ENCODE measurements at places on chromosomes 12 and 14.
A peak's percentile ranks its signal among the peaks of the same experiment; 100 is the strongest.

DNA sequence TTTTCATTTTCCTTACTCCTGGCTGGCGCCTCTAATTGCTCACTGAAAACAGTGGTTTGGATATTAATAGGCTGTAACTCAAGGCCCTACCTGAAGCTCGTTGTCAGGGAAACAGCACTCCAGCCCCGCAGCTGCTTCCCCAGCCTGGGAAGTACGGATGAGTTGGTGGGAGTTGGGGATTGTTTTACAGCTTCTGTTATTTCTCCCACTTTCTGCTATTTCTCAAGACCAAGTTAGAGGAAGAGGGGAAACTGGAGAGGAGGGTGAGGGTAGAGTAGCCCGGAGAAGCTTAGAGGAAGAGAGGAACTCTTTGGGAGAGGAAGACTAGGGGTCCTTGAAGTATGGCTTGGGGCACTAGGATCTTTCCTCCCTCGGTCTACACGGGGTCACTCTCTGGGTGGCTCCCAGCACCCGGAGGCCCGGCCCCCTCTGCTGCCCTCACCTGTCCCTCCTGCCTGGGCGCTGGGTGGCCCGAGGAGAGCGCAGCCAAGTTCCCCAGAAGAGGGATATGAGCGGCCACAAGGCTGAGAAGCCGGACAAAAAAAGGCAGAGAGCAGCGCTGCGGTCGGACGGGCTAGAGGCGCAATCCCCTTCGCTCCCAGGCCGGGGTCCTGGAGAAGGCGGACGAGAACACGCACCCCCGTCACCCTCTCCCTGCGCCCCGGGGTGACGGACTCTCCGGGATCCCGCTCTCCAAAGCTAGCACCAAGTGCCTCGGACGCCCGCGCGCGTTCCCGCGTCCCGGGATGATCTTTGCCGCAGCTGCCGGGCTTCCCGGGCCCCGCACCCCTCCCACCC is 671 bp downstream of the SPTB start:
- DNase-seq = no peak

DNA sequence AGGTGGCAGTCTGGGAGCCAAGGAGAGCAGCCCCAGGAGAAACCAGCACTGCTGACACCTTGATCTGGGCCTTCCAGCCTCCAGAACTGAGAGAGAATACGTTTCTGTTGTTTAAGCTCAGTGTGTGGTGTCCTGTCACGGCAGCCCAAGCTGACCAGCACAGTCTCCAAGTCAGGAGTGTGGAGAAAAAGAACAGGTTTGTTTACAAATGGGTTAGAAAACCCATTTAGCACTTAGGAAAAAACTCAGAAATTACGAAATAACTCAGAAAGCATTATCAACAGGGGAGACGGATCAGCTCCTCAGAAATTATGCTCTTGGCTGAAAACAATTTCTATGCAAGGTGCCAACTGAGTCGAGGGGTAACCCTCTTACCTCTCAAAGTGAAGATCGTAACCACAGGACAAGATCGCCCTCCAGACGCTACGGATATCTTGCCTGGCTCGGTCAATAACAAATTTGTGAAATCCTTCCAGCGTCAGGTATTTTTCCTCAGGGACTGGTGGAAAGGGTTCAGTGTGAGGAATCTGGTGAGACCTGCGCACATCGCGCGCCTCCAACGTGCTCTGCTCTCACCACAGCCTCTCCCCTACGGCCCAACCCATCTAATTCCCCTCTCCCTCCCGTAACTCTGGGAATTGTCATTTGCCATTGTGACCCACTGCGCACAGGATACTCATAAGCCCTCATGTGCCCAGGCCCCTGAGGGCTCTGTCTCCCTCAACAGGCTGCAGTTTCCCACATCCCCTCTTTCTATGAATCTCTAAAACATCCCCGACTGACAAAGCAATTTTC is 50.2 kb downstream of the TRAFD1 start:
- DNase-seq = no peak

DNA sequence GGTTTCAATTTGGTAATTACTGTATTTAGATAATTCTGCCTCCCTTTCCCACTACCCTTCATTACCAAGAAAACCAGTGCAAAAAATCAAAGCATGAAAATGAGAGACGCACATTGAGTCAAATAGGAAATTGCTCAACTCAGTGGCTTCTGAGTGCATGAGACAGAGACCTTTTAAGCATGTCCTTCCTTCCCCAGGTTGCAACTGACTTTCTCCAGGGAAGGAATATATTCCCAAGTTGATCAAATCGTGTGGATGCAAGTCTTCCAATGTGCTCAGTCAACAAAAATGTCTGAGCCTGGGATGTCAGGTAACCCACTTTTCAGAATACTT is 12.9 kb downstream of the BMP4 start:
- no peak for DNase-seq

DNA sequence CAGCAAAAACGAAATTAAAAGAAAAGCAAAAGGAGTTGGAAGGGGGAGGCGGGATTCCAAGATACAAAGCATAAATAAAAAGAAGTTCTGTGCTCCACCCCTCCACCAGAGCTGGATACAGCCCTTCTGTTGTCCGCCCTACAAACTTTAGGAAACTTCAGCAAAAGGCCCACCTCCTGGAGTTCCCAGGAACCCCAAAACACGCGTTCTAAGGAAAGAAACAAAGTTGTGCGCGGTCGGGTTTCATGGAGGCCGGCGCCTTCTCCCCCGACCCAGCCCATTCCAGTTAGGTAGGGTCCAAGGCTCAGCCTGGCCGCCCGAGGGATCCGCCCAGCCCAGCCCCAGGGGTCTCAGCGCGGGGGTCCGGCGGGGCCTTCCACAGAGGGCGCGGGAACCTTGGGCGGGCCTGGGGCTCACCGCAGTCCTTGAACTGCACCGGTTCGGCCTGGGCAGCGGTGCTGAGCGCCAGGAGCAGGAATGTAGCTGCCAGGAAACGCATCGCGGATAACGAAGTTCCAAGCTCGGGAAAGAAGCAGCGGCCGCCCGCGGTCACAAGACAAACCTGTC is at the start of gene NPC2:
Gene NPC2, minus strand, starts transcription at position 530 of the 567 bp plus-strand sequence. Its CDS starts 31 bp downstream, at position 499.
- no peak for DNase-seq

GRCh38 chr12:131621701-131622421 is 89.0 kb upstream of the SFSWAP start:
- DNase-seq = no peak

- DNase-seq = no peak
These were observed 321.1 kb downstream of the NPAS3 start for GRCh38 chr14:33259764-33260163.

DNA sequence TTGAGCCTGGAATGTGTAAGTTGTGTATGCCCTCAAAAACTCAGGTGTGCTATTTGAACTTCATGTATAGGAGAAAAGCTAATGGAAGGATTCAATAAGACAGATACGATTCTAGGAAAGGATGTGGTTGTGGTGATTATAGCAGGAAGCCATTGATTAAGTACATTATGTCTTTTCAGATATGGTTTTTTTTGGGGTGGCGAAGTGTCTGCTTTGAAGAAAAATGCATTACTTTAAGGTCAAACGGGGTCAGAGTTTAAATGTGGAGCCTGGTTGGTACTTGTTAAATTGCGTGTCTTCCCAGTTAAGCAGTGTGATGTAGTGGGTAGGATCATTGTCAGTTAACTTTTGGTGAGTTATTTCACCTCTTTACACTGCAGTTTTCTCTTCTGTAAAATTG is 13.0 kb upstream of the NUP107 start:
- peak; percentile 85 for DNase-seq

- DNase-seq = no peak
These were observed 513.0 kb downstream of the DIO2 start for GRCh38 chr14:79698298-79698711.

DNA sequence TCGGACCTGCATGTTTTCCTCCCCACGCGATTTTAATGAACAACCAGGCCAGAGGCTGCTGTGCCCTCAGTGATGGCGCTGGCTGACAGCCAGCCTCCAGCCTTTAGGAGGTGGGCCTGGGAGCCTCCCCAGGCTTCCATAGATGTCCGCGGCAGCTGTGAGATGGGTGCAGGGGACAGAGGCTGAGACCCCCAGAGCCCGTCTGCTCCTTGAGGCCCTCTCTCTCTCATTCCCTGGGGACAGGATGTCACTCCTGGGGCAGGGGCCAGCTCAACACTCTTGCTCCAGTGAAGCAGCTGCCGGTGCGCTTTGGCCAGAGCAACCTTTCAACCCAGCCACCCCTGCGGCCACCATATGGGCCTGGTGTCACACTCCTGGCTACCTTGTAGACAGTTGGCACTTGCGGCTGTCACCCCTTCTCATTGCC is 24.8 kb downstream of the MVK start:
- DNase-seq = no peak

GRCh38 chr12:82507686-82508085 is 149.4 kb downstream of the METTL25 start:
- no peak for DNase-seq

- DNase-seq = no peak
These were observed 105.2 kb upstream of the ATF7IP start for GRCh38 chr12:14260011-14260993.

GRCh38 chr14:20623798-20624197 is 17.7 kb downstream of the OR6S1 start:
- no peak for DNase-seq

- DNase-seq = no peak
These were observed 224.0 kb upstream of the PDE3A start for GRCh38 chr12:20144341-20144740.

- DNase-seq = no peak
These were observed 69.0 kb upstream of the DDX11 start for GRCh38 chr12:31004666-31005065.

GRCh38 chr14:40694023-40694422 is 912.7 kb upstream of the LRFN5 start:
- no peak for DNase-seq

GRCh38 chr14:38989922-38990546 is 113.0 kb downstream of the SEC23A start:
- no peak for DNase-seq

DNA sequence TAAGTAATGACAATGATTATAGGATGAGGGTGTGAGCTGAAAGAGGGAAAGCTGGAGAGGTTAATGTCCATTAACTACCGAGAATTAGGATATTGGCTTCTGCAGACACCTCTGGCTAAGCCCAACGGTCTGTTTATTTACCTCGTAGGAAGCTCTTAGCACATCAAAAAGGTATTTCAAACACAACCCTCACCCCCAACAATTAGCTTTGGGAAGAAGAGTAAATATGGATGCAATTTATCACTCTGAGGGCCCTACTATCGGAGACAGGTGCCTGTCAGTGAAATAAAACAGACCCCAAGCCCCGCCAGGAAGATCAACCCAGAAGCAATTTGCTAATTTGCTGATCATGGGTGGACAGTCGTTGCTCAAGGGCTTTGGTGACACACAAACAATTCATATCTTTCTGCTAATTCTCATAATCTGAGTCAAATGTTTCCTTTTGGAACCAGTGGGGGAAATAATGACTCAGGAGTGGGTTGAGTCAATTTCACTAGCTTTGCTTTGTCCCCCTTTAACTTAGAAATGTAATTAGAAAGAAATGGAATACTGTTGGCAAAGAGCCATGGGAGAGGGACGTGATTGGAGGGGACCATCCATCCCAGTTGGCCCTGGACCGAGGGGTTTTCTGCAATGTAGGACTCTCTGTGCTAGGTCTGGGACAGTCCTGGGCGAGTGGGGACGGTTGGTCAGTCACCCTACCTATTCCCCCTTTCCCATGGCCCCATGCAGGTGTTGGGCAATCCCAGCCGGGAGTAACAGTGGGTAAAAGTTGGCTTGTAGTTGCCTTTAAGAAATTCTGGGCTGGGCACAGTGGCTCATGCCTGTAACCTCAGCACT is 99.1 kb upstream of the MED13L start:
- DNase-seq = no peak

- DNase-seq = peak; percentile 10
These were observed 16.4 kb upstream of the MIA2 start for GRCh38 chr14:39217214-39217879.

DNA sequence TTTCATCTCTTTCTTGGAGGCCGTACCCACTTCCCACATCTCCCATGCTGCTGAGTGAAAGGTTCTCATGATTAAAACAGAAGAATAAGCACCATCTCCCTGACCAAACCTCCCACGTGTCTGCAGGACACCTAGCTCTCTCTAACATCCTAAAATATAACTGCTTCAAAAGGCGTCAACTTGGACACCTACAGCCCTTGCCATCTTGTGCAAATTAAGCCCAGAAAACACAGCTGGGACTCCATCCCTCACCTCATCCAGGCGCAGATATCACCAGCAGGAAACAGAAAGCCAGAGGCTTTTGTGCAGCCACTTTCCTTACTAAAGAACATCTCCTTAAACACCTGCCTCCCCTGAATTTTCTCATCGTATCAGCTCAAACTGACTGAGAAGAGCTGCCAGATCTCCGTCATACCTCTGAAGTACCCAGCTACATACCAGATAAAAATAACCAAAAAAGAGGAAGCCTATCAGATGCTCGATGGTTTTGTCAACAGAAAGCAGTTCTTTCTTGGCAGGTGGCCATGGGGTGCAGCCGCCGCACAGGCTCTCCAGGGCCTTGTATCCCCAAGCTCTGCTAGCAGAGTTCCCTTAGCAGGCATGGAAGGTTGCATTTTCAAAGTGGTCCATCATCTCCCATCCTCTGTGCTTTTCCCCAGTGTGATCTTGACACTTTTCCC is 28.8 kb downstream of the MAP3K9 start:
- DNase-seq = peak; percentile 25

DNA sequence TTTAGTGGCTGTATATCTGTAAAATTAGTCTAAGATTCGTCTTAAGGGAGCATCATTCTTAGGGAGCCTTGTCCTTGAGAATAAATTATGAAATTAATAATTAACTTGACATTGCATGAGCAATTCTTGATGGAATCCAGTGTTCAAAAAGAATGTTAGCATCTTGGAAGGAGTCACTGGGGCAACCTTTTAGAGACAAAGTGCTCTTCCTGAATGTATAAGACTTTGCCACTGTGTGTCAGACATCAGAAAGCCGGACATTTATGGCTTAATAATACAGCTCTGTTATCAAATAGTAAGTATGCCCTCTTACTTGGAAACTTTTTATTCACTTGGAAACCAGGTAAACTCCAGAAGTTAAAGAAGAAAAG is 83.3 kb downstream of the CCER1 start:
- DNase-seq = no peak

DNA sequence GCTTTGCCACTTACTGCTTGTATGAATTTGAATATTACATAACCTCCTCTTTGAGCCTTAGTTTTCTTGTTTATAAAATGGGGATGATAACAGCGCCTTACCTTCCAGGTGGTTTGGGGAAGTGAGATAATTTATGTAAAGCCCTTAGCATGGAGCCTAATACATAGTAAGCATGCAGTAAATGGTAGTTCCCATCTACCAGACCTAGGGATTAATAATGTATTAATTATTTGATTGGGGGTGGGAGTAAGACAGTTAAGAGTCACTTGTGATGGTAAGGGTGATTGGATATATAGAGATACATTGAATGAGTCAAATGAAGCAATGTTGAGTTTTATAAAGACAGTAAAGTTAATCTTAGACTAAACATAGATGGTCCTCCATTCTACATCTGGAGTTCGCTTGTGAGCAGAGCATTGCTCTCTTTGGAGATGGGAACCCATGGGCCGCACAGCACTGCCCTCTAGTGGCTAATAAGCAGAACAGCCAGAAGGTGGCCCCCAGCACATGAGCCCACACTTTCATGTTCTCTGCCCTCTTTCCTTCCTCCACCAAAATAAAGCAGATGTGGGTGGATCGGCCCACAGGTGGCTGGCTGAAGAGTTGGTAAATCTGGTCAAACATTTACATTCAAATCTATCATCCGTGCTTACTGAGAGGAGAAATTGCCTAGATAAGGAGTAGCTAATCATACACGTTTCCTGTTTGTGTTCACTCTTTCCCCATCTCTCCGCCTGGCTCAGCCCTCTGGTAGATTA is 26.5 kb upstream of the TAMALIN start:
- peak; percentile 57 for DNase-seq

GRCh38 chr14:54252072-54252730 is 144.6 kb upstream of the CDKN3 start:
- no peak for DNase-seq
